ENCODE measurements at places on chromosomes 2 and 18.

DNA sequence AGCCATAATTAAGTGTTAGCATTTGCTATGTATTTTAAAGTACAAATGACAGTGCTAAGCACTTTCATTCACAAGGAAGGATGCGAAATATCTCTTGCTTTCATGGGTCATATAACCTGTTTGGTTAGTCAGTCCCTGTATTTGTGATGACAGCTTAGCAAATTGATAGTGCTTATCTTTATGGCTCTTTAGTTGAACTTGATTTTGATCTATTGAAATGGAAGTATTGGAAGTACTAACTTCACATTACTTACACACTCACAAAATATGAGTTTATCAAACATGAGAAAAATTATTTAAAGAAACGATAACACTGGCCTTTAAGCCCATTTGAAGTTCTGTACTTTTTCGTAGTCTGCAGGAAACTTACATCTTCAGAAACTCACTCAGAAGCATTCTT, 97.4 kb upstream of the NEUROD1 start:
- DNase-seq = no peak

- DNase-seq = no peak
Observed at GRCh38 chr2:99598441-99598840, 108.6 kb upstream of the REV1 start.

DNA sequence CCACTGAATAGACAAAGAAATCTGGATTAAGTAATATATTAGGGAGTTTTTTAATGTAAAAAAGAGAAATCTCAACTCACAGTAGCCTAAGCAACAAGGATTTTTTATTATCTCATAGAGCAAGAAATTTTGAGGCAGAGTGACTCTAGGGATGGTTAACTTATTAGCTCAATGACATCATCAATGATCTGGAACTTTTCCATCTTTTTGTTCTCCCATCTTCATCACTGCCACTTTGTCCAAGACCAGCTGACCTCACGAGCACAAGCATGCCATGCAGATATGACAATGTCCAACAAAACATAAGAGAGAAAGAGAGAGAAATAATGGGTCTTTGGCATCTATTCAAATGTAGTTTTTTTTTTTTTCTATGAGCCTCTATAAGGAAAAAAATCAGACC, 211.8 kb upstream of the RND3 start:
- no peak for DNase-seq

- no peak for DNase-seq
Observed at GRCh38 chr2:39228413-39229209, 15.2 kb downstream of the CDKL4 start.

- no peak for DNase-seq
Observed at GRCh38 chr2:109407276-109408042, 206.3 kb downstream of the SEPTIN10 start.

DNA sequence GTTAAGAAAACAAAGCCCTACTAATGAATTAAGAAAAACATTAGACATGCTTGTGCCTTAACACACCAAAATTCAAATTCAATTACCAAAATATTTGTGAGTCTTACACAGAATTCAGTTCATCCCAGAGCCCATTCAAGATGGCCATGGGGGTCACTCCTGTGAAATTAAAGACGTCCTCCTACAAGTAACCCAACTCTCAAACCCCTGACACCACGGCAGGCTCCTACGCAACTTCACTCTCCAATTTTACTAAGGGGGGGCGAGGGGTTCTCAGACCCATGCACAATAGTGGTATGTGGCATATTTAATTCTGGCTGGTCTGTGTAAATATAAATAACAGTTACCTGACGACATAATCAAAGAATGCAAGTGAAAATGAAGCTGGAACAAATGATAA, 5.0 kb downstream of the ZNF516 start:
- DNase-seq = no peak

DNA sequence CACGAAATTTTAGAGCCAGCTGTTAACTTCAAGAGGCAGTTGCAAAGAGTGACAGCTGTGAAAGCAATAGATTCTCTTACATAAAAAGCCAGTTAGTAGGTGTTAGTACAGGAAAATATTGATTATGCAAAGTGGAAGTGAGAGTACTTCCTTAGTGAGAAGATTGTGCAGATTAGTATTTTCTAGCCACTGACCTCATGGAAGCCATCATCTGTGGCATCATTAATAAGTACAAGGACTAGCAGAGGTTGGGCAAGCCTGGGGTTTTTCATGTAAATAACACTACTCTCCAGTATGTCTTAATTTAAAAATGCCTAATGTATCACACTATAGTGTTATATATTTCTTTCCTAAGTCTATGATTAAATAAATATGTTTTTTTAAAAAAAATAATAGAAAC, 166.2 kb upstream of the DTNA start:
- no peak for DNase-seq
